Motor neuron (in vitro differentiated cells): ENCODE measurements at places on chromosomes 2 and 18. TPM values are rescaled to one million over a fixed set of nuclear protein-coding genes. Genes with fewer than 3 reads are reported as not detected.

G6PC2 gene
- total RNA-seq, result 0.58 TPM in 1 of 2 replicates, not detected in the other

VAMP5 gene
- 6.8 and 11.4 TPM in 2 replicates for total RNA-seq

COL3A1 gene
- total RNA-seq, result 0.05 and 0.14 TPM in 2 replicates

ZNF236 gene
- 8.4 and 9.2 TPM in 2 replicates for total RNA-seq

C2orf68 gene
- total RNA-seq, result 12.8 and 20.1 TPM in 2 replicates

MBP gene
- total RNA-seq, result 2.6 and 3.2 TPM in 2 replicates

NYAP2 gene
- 4.8 and 7.7 TPM in 2 replicates for total RNA-seq

GALNT5 gene
- total RNA-seq, result 11.0 and 12.0 TPM in 2 replicates

MOGAT1 gene
- not detected in 2 replicates for total RNA-seq

ANKRD29 gene
- total RNA-seq, result 6.9 and 8.8 TPM in 2 replicates

SCYGR3 gene
- total RNA-seq, result not detected in 2 replicates

DSC1 gene
- 0.97 and 1.1 TPM in 2 replicates for total RNA-seq

CDH19 gene
- 0.07 TPM in 1 of 2 replicates, not detected in the other for total RNA-seq

AMER3 gene
- total RNA-seq, result 0.10 and 0.11 TPM in 2 replicates

SLC16A14 gene
- 23.2 and 23.5 TPM in 2 replicates for total RNA-seq

SCTR gene
- total RNA-seq, result 0.31 TPM in 1 of 2 replicates, not detected in the other

VIL1 gene
- total RNA-seq, result 0.32 and 0.41 TPM in 2 replicates

SATB2 gene
- 7.9 and 14.9 TPM in 2 replicates for total RNA-seq

LINC00305 gene
- total RNA-seq, result not detected in 2 replicates

MYO5B gene
- total RNA-seq, result 1.2 and 3.2 TPM in 2 replicates

CIB4 gene
- not detected in 2 replicates for total RNA-seq

ARMC9 gene
- total RNA-seq, result 16.7 and 19.1 TPM in 2 replicates

CD8A gene
- total RNA-seq, result 0.33 and 0.46 TPM in 2 replicates

SFT2D3 gene
- 0.68 and 1.2 TPM in 2 replicates for total RNA-seq

PROM2 gene
- total RNA-seq, result 2.8 and 4.4 TPM in 2 replicates

TUBA3E gene
- total RNA-seq, result 0.22 and 0.71 TPM in 2 replicates

C2orf66 gene
- total RNA-seq, result 4.2 and 4.9 TPM in 2 replicates

KCNG2 gene
- total RNA-seq, result 0.17 and 0.27 TPM in 2 replicates

TBC1D8 gene
- 9.8 and 11.3 TPM in 2 replicates for total RNA-seq

SLC9A4 gene
- total RNA-seq, result 1.8 and 2.2 TPM in 2 replicates

MOCOS gene
- total RNA-seq, result 0.50 and 0.54 TPM in 2 replicates

REEP1 gene
- total RNA-seq, result 57.6 and 58.8 TPM in 2 replicates

PXDN gene
- 77.7 and 80.9 TPM in 2 replicates for total RNA-seq

MARCHF4 gene
- 3.1 and 3.7 TPM in 2 replicates for total RNA-seq

QPCT gene
- total RNA-seq, result 31.7 and 35.4 TPM in 2 replicates

GREB1L gene
- 0.36 and 0.48 TPM in 2 replicates for total RNA-seq

TMEM247 gene
- total RNA-seq, result not detected in 2 replicates

ST8SIA5 gene
- 1.8 and 2.0 TPM in 2 replicates for total RNA-seq

OR6B2 gene
- 0.56 TPM in 1 of 2 replicates, not detected in the other for total RNA-seq

GKN2 gene
- total RNA-seq, result 0.44 and 0.47 TPM in 2 replicates

SLC14A1 gene
- 0.38 and 0.87 TPM in 2 replicates for total RNA-seq

FAM110C gene
- 0.05 and 0.23 TPM in 2 replicates for total RNA-seq

MTIF2 gene
- 27.1 and 29.1 TPM in 2 replicates for total RNA-seq

LYG1 gene
- 1.0 TPM in 1 of 2 replicates, not detected in the other for total RNA-seq

IL1RN gene
- total RNA-seq, result not detected in 2 replicates

CXCR1 gene
- total RNA-seq, result 0.09 and 0.21 TPM in 2 replicates

SLC30A3 gene
- 0.49 and 2.7 TPM in 2 replicates for total RNA-seq

REG1B gene
- total RNA-seq, result not detected in 2 replicates

SLC11A1 gene
- 0.72 and 4.1 TPM in 2 replicates for total RNA-seq

GALR1 gene
- 0.05 and 0.58 TPM in 2 replicates for total RNA-seq

RAB6C gene
- total RNA-seq, result 0.93 and 1.3 TPM in 2 replicates

MTCL1 gene
- total RNA-seq, result 19.3 and 26.3 TPM in 2 replicates

ANKRD30B gene
- not detected in 2 replicates for total RNA-seq

SERPINB12 gene
- total RNA-seq, result not detected in 2 replicates

ATIC gene
- 241 and 262 TPM in 2 replicates for total RNA-seq

TMEM17 gene
- 8.3 and 9.7 TPM in 2 replicates for total RNA-seq

CHAC2 gene
- 3.3 and 5.4 TPM in 2 replicates for total RNA-seq
